ENCODE measurements at places on chromosomes 11 and 22. TPM values are rescaled to one million over a fixed set of nuclear protein-coding genes. Genes with fewer than 3 reads are reported as not detected.
A peak's percentile ranks its signal among the peaks of the same experiment; 100 is the strongest.

Gene TMEM218
- 11.6 TPM for total RNA-seq

Gene APOA4
- not detected for total RNA-seq

Gene SLC6A5
- not detected for total RNA-seq

Gene EFCAB6
- 1.6 TPM for total RNA-seq

Gene PGA5
- total RNA-seq: 0.79 TPM

Gene GTSE1
- total RNA-seq: 2.4 TPM

Gene ART1
- not detected for total RNA-seq

Gene ROBO3
- 12.9 TPM for total RNA-seq

DNA sequence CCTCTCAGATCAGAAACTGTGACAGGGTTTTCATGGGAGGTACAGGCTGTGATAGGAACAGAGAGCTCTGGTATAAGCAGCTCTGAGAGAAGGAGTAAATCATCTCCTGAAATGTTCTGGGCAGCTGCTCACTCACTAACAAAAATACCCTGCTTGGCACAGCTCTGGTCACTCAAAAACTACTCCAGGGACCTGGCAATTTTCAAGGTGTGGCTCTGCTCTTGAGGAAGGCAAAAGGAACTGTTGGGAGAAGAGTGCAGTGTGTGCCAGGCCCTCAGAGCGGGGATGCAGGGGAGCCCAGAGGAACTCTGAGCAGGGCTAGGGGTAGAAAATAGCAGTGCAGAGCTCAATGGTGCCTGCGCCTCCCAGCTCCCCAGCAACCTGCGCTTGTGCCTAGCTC is 180.5 kb upstream of the ZBED5 start:
- DNase-seq: no peak

GRCh38 chr22:28820885-28821284 is 20.5 kb upstream of the XBP1 start:
- DNase-seq: no peak

DNA sequence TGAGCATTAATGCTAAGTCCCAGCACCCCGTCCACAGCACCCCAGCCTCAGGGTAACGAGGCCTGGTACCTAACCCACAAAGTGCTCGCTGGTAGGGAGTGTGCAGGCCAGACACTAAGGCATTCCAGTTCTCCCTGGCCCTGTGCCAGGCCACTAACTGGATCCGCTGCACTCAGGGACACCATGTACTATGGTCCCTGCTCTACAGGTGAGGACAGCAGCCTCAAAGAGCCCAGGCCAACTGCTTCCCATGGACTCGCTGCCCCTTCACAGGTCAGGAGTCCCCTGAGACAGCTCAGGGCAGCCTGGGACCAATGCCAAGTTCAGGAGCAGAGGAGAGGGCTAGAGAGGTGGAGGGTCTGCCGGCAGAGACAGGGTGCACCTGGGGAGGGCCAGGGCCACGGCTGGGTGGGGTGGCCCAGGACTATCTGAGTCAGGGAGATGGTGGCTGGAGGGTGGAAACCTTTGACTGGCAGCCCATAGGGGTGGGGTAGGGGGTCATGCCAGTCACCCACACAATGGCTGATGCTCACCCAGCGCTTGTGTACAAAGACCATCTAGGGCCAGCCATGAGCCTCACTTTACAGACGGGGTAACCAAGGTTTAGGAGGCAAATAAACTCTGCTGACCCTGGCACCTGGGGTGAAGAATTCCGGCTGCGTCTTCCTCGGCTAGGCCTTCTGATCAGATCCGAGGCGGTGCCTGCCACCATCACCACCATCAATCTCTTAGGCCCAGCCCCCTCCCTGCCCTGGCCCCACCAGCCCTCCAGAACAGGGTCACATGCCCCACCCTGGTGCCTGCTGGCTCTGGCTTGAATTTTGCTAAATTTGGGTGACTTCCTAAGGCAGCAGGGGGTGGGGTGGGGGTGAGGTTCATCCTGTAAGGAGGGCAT is 5.6 kb downstream of the OSBPL5 start:
- DNase-seq: no peak

DNA sequence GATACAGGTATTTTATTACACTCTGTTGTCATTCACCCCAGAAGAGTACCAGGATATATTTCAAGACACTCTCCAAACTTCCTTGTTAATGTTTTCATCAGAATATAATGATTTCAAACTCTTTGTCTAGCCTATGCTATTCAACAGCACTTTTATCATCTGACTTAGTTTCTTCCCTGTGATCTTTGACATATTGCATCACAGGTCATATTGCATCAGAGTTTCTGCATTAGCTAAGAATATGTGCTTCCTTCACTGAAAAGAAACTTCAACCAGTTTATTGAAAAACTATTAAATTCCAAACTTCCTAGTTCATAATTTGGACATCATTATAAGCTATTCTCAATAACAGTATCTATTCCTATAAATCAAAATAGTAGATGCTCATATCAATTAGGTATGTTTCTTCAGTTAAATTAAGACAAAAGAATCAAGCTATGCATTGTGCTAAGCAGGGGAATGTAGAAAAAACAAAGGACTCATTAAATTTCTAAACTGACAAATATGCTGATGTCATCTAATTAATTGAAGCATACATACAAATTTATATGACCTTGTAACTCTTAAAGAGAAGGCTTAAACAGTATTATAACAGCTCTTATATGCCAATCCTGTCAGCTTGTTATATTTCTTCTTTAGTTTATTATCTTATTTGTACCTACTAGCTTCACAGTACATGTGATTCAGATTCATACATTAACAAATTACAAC is 361.8 kb upstream of the LUZP2 start:
- DNase-seq: no peak

DNA sequence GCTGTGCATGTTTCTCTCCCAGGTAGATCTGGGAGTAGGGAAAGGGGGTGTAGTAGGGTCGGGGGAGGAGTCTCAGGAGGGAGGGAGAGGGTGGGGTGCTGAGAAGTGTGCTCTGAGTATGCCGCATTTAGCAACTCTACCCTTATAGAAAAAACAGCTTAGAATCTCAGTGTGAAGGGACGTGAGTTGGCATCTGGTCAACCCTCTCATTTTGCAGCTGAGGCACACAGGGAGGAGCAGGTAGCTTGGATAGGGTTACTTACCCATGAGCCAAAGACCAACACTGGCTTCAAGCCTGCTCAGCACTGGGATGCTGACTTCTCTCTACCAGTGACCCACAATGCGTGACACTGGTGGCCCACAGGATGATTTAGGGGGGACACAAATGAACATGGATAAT is 95.9 kb downstream of the FBXO7 start:
- DNase-seq: no peak

GRCh38 chr11:121512468-121513465 is 60.0 kb upstream of the SORL1-AS1 start:
- DNase-seq: no peak

GRCh38 chr22:46465793-46466192 is 71.6 kb downstream of the CELSR1 start:
- no peak for DNase-seq

DNA sequence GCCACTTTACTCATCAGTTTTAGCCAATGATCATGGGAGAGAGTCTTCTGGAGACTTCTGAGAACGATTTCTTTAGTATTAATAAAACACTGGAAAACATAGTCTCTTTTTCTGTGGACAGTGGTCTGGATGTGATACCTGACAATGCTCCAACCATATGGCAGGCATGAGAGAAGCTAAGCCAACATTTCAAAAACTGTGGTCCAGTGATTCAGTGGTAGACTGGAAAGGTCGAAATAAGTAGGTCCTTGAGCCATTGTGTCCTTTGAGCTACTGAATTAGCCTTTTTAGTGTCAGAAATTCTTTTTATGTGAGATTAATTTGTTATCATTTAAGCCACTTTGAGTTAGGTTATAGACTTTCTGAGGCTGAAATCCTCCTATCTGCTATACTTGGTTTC is 197.7 kb upstream of the CTSC start:
- peak; percentile 65 for DNase-seq

Measured in astrocyte (in vitro differentiated cells and primary cell).